Activated CD4-positive, CD25-positive, alpha-beta regulatory T cell treated with anti-CD3 and anti-CD28 coated beads, Interleukin-2, amount 50 U/mL, for 24 hours (primary cell): ENCODE measurements at places on chromosomes 12 and 14.

DNA sequence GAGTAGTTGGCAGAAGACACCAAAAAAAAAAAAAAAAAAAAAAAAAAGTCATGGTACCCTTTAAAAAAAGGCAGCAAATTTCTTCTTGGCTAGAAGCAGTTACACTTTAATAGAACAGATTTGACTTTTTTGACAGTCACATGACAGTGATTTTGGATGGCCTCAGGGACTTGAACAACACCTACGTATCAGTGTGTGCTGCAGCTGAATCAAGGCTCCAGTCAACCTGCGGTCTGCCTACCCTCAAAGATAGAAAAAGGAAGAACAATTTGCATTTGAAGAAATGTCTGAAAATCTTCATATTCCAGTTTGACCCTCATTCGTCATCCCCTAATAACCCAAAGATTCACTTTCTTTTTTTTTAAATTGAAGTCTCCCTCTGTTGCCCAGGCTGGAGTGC is 53.9 kb downstream of the MDM2 start:
- ATAC-seq, result no peak

- no peak for ATAC-seq
Measured at GRCh38 chr14:64824471-64824870, 55.2 kb downstream of the SPTB start.

GRCh38 chr14:71418532-71419245 is 511.4 kb downstream of the PCNX1 start:
- no peak for ATAC-seq

DNA sequence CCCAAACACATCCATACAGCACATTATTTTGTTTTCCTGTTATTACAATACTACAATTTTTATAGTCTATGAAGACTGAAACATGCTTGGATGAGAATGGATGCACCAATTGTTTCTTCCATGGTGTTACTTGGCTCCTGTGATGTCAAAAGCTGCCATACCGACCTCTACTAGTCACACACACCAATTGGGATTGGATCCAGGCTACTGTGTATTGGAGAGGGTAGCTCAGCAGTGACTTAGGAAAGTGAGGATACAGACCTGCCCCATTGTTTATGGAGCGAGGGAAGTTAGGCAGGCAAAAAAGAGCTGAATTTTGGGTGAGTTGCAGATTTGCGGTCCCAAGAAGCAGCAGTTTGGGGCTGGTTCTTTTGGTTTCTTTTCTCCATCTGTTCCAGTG is 30.8 kb upstream of the AKAP6 start:
- no peak for ATAC-seq

DNA sequence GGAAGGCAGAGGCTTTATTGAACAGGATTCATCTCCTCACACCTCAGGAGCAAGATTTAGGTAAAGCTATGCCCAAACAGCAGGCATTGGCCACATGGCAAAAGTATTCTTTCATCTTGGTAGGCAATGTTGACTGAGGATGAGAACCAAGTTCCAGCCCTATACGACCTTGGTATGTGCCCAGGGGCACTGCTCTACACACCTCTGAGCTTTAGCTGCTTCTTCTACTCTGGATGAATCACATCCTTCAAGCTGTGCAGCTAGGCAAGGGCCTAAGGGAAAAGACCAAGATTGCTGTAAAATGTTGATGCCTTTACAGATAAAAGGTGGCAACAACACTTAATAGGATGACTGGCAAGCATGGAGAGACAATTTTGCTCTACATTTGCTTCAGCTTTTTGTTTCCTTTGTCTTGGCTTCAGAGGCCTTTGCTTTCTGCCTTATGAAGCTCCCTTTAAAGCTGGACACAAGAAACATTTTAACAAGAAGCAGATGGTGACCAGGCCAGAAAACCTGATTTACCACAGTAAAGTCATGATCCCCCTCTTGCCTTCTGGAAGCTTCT is 183.3 kb upstream of the KITLG start:
- no peak for ATAC-seq
